Tibial nerve (tissue), 4 donors: ENCODE measurements at places on chromosomes 4 and X. TPM values are rescaled to one million over a fixed set of nuclear protein-coding genes. Genes with fewer than 3 reads are reported as not detected.
A peak's percentile ranks its signal among the peaks of the same experiment; 100 is the strongest.

The DSPP gene
- total RNA-seq, result not detected

The ADGRG4 gene
- not detected for total RNA-seq

The P2RY8 gene
- 2.8 TPM for total RNA-seq

The DRD5 gene
- total RNA-seq, result not detected

The DCK gene
- total RNA-seq, result 16.3 TPM

The HTN1 gene
- total RNA-seq, result not detected

The ITIH6 gene
- not detected for total RNA-seq

The TMEM31 gene
- total RNA-seq, result not detected

The RELL1 gene
- total RNA-seq, result 48.3 TPM

The CPLX1 gene
- total RNA-seq, result 2.4 TPM

The MCUB gene
- total RNA-seq, result 20.0 TPM

The SCRG1 gene
- 0.87 TPM for total RNA-seq

DNA sequence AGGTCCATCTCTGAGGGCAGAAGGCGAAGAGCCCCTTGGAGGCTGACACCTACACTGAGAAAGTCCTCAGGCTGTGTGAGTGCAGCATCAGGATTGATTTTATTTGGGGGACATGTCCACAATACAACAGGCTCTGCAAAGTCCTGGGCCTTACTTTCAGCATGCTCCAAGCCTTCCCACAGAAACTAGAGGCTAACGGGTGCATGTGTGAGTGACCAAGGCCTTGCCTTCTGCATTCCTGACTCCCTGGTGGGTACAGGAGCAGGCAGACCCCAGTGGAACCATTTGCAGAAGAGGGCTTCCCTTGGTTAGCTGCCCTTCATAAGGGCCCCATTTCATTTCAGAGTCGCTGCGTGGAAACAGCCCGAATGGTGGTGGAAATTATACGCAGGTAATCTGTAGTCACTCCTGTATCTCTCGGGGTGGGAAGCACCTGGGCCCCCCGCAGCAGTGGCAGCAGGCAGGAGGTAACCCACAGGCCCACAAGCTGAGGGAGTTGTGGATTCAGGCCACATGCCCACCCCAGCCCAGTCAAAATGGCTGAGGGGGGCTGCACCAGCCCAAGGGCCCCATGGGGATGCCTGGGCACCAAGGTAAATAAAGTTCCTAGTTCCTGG lies 37.7 kb downstream of the NSG1 start:
- no peak overlapping the region for H3K27ac ChIP-seq
- no peak for DNase-seq
- H3K4me3 ChIP-seq, result no peak overlapping the region
- H3K36me3 ChIP-seq, result peaks cover 81% of the 10 kb centered on the region

DNA sequence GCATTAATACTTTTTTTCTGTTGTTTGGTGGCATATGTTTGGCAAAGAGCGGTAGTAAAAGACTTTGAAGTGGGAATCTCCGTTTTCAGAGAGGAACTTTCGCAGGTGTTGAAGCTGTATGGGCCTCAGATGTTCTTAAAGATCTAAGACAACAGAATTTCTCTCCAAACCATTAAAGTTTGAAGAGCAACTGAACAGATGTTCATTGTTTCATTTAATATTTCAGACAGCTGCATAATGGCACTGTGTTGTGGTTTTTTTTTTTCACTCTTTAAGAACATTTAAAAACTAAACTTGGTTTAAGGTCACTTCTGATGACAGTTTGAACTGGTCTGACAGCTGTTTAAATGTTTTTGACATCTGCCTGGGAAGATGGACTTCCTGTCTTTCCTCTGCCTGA lies 882.7 kb upstream of the PCDH10 start:
- no peaks in the 10 kb centered on the region for H3K4me1 ChIP-seq
- no peaks in the 10 kb centered on the region for H3K36me3 ChIP-seq
- H3K27ac ChIP-seq, result no peak overlapping the region
- H3K27me3 ChIP-seq, result no peaks in the 10 kb centered on the region

- DNase-seq, result no peak
- H3K36me3 ChIP-seq, result no peaks in the 10 kb centered on the region
- no peaks in the 10 kb centered on the region for H3K27me3 ChIP-seq
- H3K4me3 ChIP-seq, result peak overlapping the region; percentile 25
- H3K4me1 ChIP-seq, result peaks cover 24% of the 10 kb centered on the region
- peak overlapping the region; percentile 85 for H3K27ac ChIP-seq
Observed at GRCh38 chrX:118345045-118345463, 852 bp upstream of the WDR44 start.

DNA sequence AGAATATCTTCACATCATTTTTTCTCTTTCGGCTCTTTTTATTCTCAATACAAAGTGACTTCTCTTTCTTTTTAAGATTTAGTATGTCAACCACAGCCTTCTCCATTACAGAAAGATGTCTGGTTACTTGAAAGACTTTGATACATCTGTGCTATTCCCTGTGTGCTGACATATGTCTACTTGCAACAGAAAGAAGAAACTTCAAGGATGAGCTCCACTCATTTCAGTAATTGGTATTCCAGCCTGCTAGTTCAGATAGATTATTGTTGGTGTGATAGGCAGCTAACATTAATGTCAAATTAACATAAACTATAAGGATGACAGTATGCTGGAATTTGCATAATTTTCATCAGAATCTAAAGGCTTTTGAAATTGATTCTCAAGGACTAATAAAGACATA lies 948.7 kb downstream of the PCDH18 start:
- H3K4me1 ChIP-seq, result no peaks in the 10 kb centered on the region
- H3K27me3 ChIP-seq, result no peaks in the 10 kb centered on the region
- no peak for DNase-seq
- no peaks in the 10 kb centered on the region for H3K36me3 ChIP-seq
- no peak overlapping the region for H3K4me3 ChIP-seq

- H3K27me3 ChIP-seq, result no peaks in the 10 kb centered on the region
- H3K4me1 ChIP-seq, result no peaks in the 10 kb centered on the region
- H3K36me3 ChIP-seq, result no peaks in the 10 kb centered on the region
- DNase-seq, result no peak
- H3K4me3 ChIP-seq, result no peak overlapping the region
Observed at GRCh38 chrX:105323928-105324327, 103.4 kb upstream of the TEX13A start.

DNA sequence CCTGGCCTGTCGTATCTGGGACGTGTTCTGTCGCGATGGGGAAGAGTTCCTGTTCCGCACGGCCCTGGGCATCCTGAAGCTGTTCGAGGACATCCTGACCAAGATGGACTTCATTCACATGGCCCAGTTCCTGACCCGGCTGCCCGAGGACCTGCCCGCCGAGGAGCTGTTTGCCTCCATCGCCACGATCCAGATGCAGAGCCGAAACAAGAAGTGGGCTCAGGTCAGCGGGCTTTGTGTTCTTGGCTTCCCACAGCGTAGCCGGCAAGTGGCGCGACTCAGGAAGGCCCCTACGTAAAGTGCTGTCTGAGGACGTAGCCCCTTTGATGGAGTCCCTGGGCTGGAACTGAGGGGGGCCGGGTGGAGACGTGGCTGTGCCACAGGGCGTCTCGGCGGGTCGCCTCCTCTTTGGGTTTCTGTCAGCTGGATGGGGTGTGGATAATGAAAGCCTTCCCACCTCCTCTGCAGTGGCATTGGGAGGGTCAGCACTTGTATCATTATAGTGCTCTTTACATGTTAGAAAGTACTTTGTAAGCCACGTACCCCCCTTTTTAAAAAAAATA lies 18.1 kb upstream of the TADA2B start:
- no peaks in the 10 kb centered on the region for H3K4me1 ChIP-seq
- DNase-seq, result no peak
- H3K36me3 ChIP-seq, result peaks cover 88% of the 10 kb centered on the region

DNA sequence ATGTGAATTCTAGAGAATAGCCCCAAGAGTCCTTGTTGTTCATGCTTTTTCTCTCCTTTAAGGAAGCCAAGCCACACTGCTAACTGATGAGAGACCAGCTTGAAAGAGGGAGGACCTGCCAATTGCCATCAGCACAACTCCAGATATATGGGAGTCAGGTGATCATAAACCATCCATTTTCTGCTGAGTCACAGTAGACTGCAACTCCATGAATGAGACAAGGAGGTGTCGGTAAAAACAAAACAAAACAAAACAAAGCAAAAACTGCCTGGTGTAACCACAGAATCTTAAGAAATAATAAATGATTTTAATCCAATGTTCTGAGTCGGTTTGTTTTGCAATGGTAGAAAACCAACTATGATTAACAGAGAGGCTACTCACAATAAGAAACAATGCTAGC lies 837.3 kb downstream of the PCDH7 start:
- H3K4me1 ChIP-seq, result no peaks in the 10 kb centered on the region
- no peak for DNase-seq
- no peaks in the 10 kb centered on the region for H3K27me3 ChIP-seq
- no peaks in the 10 kb centered on the region for H3K36me3 ChIP-seq
- no peak overlapping the region for H3K27ac ChIP-seq

DNA sequence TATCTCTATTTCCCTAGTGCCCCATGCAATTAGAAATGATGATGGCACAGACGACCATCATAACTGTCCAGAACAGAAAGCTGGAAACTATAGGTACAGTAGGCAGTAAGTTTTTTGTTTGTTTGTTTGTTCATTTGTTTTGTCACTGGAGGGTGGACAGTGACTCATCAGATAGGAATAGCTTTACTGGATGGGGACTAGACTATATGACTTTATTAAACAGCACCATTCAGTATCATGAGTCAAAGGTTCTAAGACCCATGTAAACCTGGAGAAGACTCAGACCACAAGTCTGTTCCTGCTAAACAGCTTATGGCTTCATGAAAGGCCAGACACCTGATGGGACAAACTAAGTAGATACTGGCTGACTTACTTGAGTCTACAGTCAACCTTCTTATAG lies 38.4 kb downstream of the PLAC1 start:
- no peaks in the 10 kb centered on the region for H3K27me3 ChIP-seq
- H3K4me1 ChIP-seq, result no peaks in the 10 kb centered on the region
- H3K4me3 ChIP-seq, result no peak overlapping the region
- DNase-seq, result no peak
- H3K27ac ChIP-seq, result no peak overlapping the region

GRCh38 chr4:41052287-41052686 lies 162.1 kb downstream of the APBB2 start:
- peak overlapping the region; percentile 17 for H3K27ac ChIP-seq
- DNase-seq, result no peak
- H3K36me3 ChIP-seq, result no peaks in the 10 kb centered on the region
- no peaks in the 10 kb centered on the region for H3K27me3 ChIP-seq
- no peaks in the 10 kb centered on the region for H3K4me1 ChIP-seq

- no peaks in the 10 kb centered on the region for H3K4me1 ChIP-seq
- peak overlapping the region; percentile 42 for H3K27ac ChIP-seq
- DNase-seq, result no peak
- H3K4me3 ChIP-seq, result no peak overlapping the region
Observed at GRCh38 chrX:6778544-6779503, 243.9 kb upstream of the VCX3A start.

GRCh38 chr4:5784960-5785611 lies 74.1 kb downstream of the EVC start:
- H3K4me1 ChIP-seq, result peaks cover 12% of the 10 kb centered on the region
- DNase-seq, result peak; percentile 16
- no peak overlapping the region for H3K4me3 ChIP-seq
- H3K27ac ChIP-seq, result no peak overlapping the region
- H3K36me3 ChIP-seq, result no peaks in the 10 kb centered on the region

DNA sequence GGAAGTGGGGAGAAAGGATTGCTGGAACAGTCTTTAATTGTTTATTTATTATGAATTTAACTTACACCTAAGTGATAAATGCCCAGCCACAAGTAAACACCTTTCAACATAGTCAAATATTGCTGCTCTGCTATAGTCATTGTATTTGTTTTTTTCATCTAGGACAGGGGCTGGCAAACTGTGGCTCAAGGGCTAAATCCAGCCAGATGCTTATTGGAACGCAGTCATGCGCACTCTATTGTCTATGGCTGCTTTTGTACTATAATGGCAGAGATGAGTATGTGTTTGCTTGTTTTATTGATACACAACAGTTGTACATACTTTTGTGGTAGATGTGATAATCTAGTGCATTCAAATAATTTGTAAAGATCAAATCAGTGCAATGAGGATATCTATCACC lies 95.3 kb downstream of the ZAR1 start:
- H3K4me3 ChIP-seq, result no peak overlapping the region
- no peaks in the 10 kb centered on the region for H3K4me1 ChIP-seq
- no peaks in the 10 kb centered on the region for H3K36me3 ChIP-seq
- no peak overlapping the region for H3K27ac ChIP-seq
- no peaks in the 10 kb centered on the region for H3K27me3 ChIP-seq

DNA sequence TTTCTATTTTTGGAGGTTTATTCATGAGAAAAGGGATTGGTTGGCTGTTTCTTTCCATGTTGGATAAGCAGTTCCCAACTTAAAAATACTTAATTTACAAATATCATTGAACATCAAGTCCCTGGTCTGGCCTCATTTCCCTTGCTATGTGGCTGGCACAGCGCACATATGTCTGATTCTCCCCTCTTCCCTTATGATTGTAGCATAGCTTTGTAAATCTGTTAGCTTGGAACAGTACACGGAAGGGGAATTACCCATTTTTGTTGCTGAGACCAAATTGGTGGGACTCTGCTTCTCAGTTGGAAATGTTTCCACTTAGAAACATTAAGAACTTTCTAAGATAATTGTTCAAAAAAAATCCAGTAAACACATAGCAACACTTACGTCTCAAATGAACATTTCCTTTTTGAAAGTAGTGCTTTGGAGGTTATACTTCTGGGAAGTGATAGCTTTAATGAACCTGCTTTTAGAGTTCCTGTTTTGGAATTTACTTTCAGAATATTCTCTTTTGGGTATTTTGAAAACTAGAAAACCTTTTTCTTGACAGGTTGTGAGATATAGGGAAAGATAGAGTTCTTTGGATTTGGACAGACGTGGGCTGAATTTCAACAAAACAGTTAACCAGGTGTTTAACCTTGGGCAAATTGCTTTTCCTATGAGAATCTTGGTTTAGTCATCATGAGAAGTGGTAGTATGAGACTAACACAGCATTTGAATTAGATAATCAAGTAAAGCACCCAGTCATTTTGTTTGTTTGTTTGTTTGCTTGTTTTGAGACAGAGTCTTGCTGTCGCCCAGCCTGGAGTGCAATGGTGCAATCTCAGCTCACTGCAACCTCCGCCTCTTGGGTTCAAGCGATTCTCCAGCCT lies 47.3 kb downstream of the STIM2 start:
- no peak for DNase-seq
- H3K27me3 ChIP-seq, result no peaks in the 10 kb centered on the region
- H3K4me1 ChIP-seq, result peaks cover 42% of the 10 kb centered on the region
- peak overlapping the region; percentile 41 for H3K27ac ChIP-seq
- H3K4me3 ChIP-seq, result peak overlapping the region; percentile 1
